ENCODE measurements at places on chromosomes 11 and 22. TPM values are rescaled to one million over a fixed set of nuclear protein-coding genes. Genes with fewer than 3 reads are reported as not detected.

Gene TSGA10IP
- not detected for total RNA-seq

Gene HOATZ
- not detected for total RNA-seq

Gene PRDM11
- 4.1 TPM for total RNA-seq

Gene CRYBA4
- not detected for total RNA-seq

Gene MMP3
- not detected for total RNA-seq

Gene CRY2
- total RNA-seq = 50.7 TPM

Gene P2RX6
- total RNA-seq = 0.42 TPM

Gene CHRM1
- total RNA-seq = not detected

Gene VWCE
- 14.3 TPM for total RNA-seq

Gene OR8H2
- total RNA-seq = not detected

Gene OR6T1
- total RNA-seq = not detected

Gene GAL3ST1
- 1.4 TPM for total RNA-seq

Gene TRIM68
- total RNA-seq = 6.8 TPM

Gene PHF21A
- 11.6 TPM for total RNA-seq

Gene PATE4
- total RNA-seq = not detected

Gene SLC22A6
- total RNA-seq = not detected

Gene PKNOX2
- total RNA-seq = 0.12 TPM

Gene LRRC32
- total RNA-seq = 19.5 TPM

Gene MN1
- total RNA-seq = 0.21 TPM

Gene EWSR1
- total RNA-seq = 95.3 TPM

Gene CSRP3
- total RNA-seq = not detected

Gene MGAT3
- total RNA-seq = 0.05 TPM

Gene PACSIN3
- 31.1 TPM for total RNA-seq

Gene MPST
- 207 TPM for total RNA-seq

Gene TMEM191B
- total RNA-seq = 0.17 TPM

Gene NXPE1
- total RNA-seq = not detected

Gene FAM180B
- not detected for total RNA-seq

Gene SHANK2
- total RNA-seq = 21.9 TPM

Gene TRPC6
- total RNA-seq = not detected

Gene TSPAN18
- 4.2 TPM for total RNA-seq

Gene TNNI2
- 1.1 TPM for total RNA-seq

Gene VSTM5
- not detected for total RNA-seq

Gene PATE2
- total RNA-seq = not detected

Gene WNT11
- total RNA-seq = 2.8 TPM

Gene OR5B21
- not detected for total RNA-seq

Gene TEAD1
- 41.5 TPM for total RNA-seq

Gene RBMXL2
- not detected for total RNA-seq

Gene CNIH2
- not detected for total RNA-seq

Gene NXPE4
- not detected for total RNA-seq

Gene UBQLN3
- total RNA-seq = not detected
